ENCODE measurements at places on chromosomes 1 and 21. TPM values are rescaled to one million over a fixed set of nuclear protein-coding genes. Genes with fewer than 3 reads are reported as not detected.

- peaks cover 8% of the 10 kb centered on the region for H3K36me3 ChIP-seq
- no peak overlapping the region for H3K27ac ChIP-seq
- H3K4me3 ChIP-seq, result no peak overlapping the region
- peaks cover 36% of the 10 kb centered on the region for H3K4me1 ChIP-seq
- no peak for DNase-seq
Observed at GRCh38 chr1:88726697-88727096, 42.6 kb downstream of the PKN2 start.

GRCh38 chr1:1144843-1145546 is 28.7 kb upstream of the TTLL10 start:
- peaks cover 33% of the 10 kb centered on the region for H3K4me1 ChIP-seq
- H3K4me3 ChIP-seq, result no peak overlapping the region
- no peaks in the 10 kb centered on the region for H3K36me3 ChIP-seq
- H3K27me3 ChIP-seq, result peaks cover 39% of the 10 kb centered on the region

DNA sequence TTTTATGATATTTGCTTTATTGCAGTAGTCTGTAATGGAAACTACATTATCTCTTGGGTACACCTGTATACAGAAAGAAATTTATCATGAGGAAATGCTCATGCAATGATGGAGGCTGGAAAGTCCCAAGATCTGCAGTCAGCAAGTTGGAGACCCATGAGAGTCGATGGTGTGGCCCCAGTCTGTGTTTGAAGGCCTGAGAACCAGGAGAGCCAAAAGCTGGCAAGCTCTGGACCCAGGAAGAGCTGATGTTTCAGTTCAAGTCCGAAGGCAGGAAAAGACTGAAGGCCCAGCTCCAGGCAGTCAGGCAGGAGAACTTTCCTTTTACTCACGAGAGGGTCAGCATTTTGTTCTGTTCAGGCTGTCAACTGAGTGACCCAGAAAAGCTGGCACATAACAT is 42.2 kb downstream of the B3GALT5 start:
- H3K27ac ChIP-seq, result no peak overlapping the region
- DNase-seq, result no peak
- no peak overlapping the region for H3K4me3 ChIP-seq
- peaks cover 8% of the 10 kb centered on the region for H3K4me1 ChIP-seq
- no peaks in the 10 kb centered on the region for H3K36me3 ChIP-seq
- no peaks in the 10 kb centered on the region for H3K27me3 ChIP-seq

GRCh38 chr1:65911679-65912078 is 119.0 kb downstream of the PDE4B start:
- DNase-seq, result no peak
- H3K36me3 ChIP-seq, result no peaks in the 10 kb centered on the region
- H3K4me3 ChIP-seq, result no peak overlapping the region
- no peaks in the 10 kb centered on the region for H3K27me3 ChIP-seq

GRCh38 chr1:202578565-202578964 is 131.7 kb downstream of the SYT2 start:
- no peaks in the 10 kb centered on the region for H3K27me3 ChIP-seq
- H3K27ac ChIP-seq, result no peak overlapping the region
- peaks cover 13% of the 10 kb centered on the region for H3K36me3 ChIP-seq
- H3K4me3 ChIP-seq, result no peak overlapping the region
- H3K4me1 ChIP-seq, result peaks cover 16% of the 10 kb centered on the region

The CR1L gene
- not detected for total RNA-seq

GRCh38 chr1:165056914-165057313 is 299.6 kb downstream of the LMX1A start:
- H3K36me3 ChIP-seq, result no peaks in the 10 kb centered on the region
- H3K4me3 ChIP-seq, result no peak overlapping the region
- H3K27me3 ChIP-seq, result no peaks in the 10 kb centered on the region
- H3K27ac ChIP-seq, result no peak overlapping the region

- no peak overlapping the region for H3K4me3 ChIP-seq
- H3K27me3 ChIP-seq, result no peaks in the 10 kb centered on the region
- no peak for DNase-seq
- no peak overlapping the region for H3K27ac ChIP-seq
Observed at GRCh38 chr1:241825581-241825980, 22.4 kb upstream of the EXO1 start.

The RNF2 gene
- 1.8 TPM for total RNA-seq

The CCSAP gene
- 10.5 TPM for total RNA-seq

- peak; percentile 89 for DNase-seq
- peaks cover 46% of the 10 kb centered on the region for H3K4me1 ChIP-seq
Observed at GRCh38 chr1:115089420-115090185, at the start of gene TSPAN2. Gene TSPAN2 (minus strand): TSS chr1:115089503. CDS start chr1:115089432, 71 bp downstream.

Data from stomach (tissue), 19 donors.